ENCODE measurements at places on chromosomes 11 and 22. TPM values are rescaled to one million over a fixed set of nuclear protein-coding genes. Genes with fewer than 3 reads are reported as not detected.
A peak's percentile ranks its signal among the peaks of the same experiment; 100 is the strongest.

DNA sequence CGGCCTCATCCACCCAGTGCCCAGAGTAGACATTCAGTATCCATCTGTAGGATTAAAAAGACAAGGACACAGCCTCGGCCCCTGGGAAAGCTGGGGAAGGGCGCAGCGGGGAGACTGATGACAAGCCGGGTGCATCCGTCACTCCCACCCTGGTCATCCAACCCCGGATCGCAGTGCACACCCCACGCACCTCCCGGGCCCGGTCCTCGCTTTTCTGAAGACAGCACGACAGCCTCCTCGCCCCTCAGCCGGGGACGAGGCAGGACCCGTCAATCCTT is 1.1 kb downstream of the FCHSD2 start:
- peak overlapping the region; percentile 95 for H3K27ac ChIP-seq
- no peaks in the 10 kb centered on the region for H3K27me3 ChIP-seq
- H3K4me3 ChIP-seq = peak overlapping the region; percentile 78

- H3K36me3 ChIP-seq = no peaks in the 10 kb centered on the region
- no peak overlapping the region for H3K27ac ChIP-seq
- no peaks in the 10 kb centered on the region for H3K27me3 ChIP-seq
- no peak overlapping the region for H3K4me3 ChIP-seq
- DNase-seq = no peak
These were observed 7.7 kb upstream of the PRRG4 start for GRCh38 chr11:32821917-32822560.

DNA sequence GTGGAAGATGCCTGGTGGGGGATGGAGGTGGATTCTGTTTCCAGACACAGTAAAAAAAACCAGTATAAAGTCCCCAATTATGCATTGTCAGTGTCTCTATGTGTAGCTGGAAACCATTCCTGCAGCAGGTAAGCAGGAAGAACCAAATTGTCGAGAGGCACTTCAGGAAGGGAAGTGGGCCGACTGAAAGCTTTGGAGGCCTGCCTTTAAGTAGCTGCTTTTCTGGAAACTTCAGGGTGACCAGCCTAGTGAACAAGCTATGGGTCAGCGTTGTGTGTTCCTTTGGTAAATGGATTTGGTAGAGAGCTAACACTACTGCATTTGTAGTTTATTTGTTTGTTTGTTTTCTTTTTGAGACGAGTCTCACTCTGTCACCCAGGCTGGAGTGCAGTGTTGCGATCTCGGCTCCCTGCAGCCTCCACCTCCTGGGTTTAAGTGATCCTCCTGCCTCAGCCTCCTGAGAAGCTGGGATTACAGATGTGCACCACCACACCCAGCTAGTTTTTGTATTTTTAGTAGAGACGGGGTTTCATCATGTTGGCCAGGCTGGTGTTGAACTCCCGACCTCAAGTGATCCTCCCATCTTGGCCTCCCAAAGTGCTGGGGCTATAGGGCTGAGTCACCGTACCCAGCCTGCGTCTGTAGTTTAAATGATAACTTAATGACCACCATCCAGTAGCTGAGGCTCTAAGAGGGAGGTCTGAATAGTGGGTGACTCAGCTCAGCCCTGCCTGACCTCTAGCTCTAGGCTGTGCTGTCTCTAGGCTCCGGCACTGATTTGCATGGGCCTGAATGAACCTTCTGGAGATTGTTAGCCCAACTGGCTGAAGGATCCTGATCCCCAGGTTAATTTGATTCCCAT is 12.8 kb downstream of the PTPRJ start:
- peak overlapping the region; percentile 78 for H3K27ac ChIP-seq
- no peaks in the 10 kb centered on the region for H3K27me3 ChIP-seq
- H3K4me1 ChIP-seq = peaks cover 13% of the 10 kb centered on the region
- no peaks in the 10 kb centered on the region for H3K36me3 ChIP-seq
- DNase-seq = no peak

DNA sequence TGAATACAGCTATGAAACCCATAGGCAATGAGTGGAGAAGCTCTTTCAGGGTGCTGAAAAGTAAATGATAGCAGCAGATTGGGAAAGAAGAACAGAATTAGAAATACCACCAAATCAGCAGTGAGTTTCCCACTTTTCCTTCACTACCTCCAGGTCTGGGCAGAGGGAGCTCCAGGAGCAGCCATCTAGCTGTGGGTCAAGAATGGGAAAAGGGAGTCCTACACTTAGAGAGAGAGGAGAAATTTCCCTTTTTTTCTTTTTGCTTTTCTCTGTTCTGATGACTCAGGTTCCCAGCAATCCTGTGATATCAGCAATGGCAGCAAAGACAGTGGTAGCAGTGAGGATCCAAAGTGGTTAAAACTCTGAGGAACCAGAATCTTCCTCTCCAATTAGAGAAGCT is 263.9 kb downstream of the NXPE2 start:
- no peaks in the 10 kb centered on the region for H3K36me3 ChIP-seq
- H3K4me3 ChIP-seq = no peak overlapping the region
- DNase-seq = no peak
- no peak overlapping the region for H3K27ac ChIP-seq
- H3K27me3 ChIP-seq = no peaks in the 10 kb centered on the region
- H3K4me1 ChIP-seq = no peaks in the 10 kb centered on the region

GRCh38 chr11:117743121-117743815 is 53.7 kb downstream of the DSCAML1 start:
- peaks cover 3% of the 10 kb centered on the region for H3K27me3 ChIP-seq
- no peak overlapping the region for H3K4me3 ChIP-seq
- no peak overlapping the region for H3K27ac ChIP-seq
- DNase-seq = no peak
- no peaks in the 10 kb centered on the region for H3K4me1 ChIP-seq

- DNase-seq = no peak
- no peak overlapping the region for H3K4me3 ChIP-seq
- H3K36me3 ChIP-seq = no peaks in the 10 kb centered on the region
- H3K27me3 ChIP-seq = no peaks in the 10 kb centered on the region
These were observed 25.8 kb upstream of the LMO1 start for GRCh38 chr11:8289492-8289918.

DNA sequence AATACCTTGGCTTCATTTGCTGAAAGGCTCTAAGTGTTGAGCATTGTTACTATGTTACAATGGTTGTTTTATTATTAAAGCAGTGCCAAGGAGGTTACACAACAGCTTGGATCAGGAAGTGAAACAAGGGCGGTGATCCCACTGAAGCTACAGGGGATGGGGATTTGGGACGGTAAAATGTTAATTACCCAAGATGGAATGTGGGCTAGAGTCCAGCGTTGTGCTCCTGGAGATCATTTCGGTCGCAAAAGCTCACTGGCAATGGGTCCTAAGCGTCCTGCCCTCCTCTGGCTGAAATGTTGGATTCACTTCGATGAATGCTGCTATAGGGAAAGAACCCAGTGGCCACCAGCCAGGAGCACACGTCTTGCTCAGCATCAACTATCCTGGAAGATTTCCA is 48.3 kb downstream of the FAM83F start:
- H3K4me1 ChIP-seq = peaks cover 32% of the 10 kb centered on the region
- peak overlapping the region; percentile 91 for H3K27ac ChIP-seq

GRCh38 chr11:116454020-116454645 is 318.7 kb downstream of the BUD13 start:
- no peaks in the 10 kb centered on the region for H3K36me3 ChIP-seq
- no peak overlapping the region for H3K27ac ChIP-seq
- no peaks in the 10 kb centered on the region for H3K4me1 ChIP-seq
- H3K4me3 ChIP-seq = no peak overlapping the region
- H3K27me3 ChIP-seq = no peaks in the 10 kb centered on the region

GRCh38 chr11:20036626-20037335 is 123.5 kb downstream of the DBX1 start:
- H3K36me3 ChIP-seq = no peaks in the 10 kb centered on the region
- H3K4me3 ChIP-seq = no peak overlapping the region

DNA sequence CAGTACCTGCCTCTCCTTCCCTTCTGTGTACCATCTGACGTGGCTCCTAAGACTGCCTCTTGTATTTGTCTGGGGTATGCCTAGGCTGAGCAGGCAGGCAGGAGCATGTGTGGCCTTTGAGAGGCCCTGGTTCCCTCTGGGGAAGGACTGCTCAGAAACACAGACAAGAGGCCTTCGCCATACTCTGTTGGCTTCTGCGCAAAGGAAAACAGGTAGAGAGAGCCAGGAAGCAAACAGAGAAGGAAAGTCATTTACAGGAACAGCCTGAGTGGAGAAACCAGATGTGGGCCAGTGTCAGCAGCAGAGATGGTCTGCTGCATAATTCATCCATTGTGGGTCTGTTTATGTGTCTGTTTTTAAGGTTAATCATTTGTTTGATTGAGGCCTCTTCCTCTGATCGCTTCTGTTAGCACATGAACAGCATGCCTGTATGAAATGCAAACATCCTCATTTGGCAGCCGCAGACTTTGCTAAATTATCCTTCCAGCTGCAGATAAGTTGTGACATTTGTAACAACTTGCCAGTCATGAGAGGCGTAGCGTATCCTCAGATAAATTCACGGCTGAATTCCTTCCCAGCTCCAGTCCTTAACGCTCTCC is 119.4 kb downstream of the GALNT18 start:
- H3K27me3 ChIP-seq = no peaks in the 10 kb centered on the region
- H3K4me1 ChIP-seq = no peaks in the 10 kb centered on the region
- no peak overlapping the region for H3K27ac ChIP-seq
- H3K36me3 ChIP-seq = no peaks in the 10 kb centered on the region
- no peak for DNase-seq

GRCh38 chr11:111526501-111526900 is 11.9 kb downstream of the HOATZ start:
- no peaks in the 10 kb centered on the region for H3K4me1 ChIP-seq
- H3K4me3 ChIP-seq = no peak overlapping the region
- no peaks in the 10 kb centered on the region for H3K36me3 ChIP-seq
- no peak overlapping the region for H3K27ac ChIP-seq

- peak overlapping the region; percentile 86 for H3K27ac ChIP-seq
- no peak overlapping the region for H3K4me3 ChIP-seq
- H3K4me1 ChIP-seq = peaks cover 60% of the 10 kb centered on the region
- peaks cover 17% of the 10 kb centered on the region for H3K36me3 ChIP-seq
These were observed 24.2 kb downstream of the MED15 start for GRCh38 chr22:20531404-20532201.

OR52H1 gene
- not detected for total RNA-seq

KCNJ1 gene
- total RNA-seq = not detected

SLC22A25 gene
- total RNA-seq = not detected
